ENCODE measurements at places on chromosomes 2 and 18.

GRCh38 chr2:191632426-191632825 is 45.5 kb upstream of the NABP1 start:
- DNase-seq, result no peak

DNA sequence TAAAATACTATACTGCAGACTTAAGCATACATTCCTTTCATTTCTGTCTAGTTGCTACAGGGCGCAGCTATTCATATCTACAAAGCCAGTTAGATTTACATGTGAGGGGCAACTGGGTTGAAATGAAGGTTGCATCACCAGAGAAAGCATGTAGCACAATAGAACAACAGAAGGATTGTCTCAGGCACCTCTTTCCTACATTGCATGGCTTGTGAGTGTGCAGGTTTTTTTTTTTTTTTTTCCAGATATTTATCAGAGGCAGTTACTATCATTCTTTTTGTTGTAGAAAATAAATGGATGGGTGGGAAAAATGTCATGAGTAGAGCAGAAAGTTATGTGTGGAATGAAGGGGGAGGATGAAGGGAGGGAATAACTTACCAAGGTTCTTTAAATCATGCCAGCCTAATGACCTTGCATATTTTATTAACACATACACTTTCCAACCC is 86.8 kb downstream of the ERBB4 start:
- no peak for DNase-seq

GRCh38 chr2:96304606-96305005 is 740 bp downstream of the SNRNP200 start:
- no peak for DNase-seq

DNA sequence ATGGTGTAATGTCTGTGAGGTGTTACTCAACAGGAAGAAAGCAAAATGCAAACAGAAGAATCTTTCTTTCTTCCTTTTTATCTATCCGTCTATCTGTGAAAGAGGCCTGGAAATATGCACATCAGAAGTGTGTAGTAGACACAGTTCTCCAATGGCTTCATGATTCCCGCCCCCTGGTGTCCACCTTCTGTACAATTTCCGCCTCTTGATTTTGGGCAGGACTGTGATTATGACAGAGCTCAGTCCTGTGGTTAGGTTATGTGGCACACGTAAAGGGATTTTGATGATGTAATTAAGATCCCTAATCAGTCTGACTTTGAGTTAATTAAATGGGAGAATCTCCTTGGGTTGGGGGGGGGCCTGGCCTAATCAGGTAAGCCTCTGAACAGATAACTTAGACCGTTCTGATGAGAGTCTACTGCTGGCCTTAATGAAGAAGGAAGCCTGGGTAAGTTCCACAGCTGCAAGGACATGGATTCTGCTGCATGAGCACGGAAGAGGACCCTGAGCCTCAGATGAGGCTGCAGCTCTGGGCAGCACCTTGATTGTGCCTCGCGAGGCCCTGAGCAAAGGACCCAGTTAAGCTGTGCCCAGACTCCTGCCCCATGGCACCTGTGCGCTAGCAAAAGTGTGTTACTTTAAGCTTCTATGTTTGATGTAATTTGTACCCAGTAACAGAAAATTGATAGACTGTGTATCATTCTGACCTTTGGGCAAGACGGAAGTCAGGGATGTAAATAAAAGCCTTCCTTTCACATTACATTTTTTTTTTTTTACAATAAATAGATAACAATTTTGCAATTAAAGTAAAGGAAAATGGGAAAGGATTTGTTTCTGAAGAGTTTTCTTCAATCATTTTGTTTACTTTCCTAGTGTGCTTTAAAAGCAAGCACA is 11.3 kb upstream of the KCNF1 start:
- DNase-seq, result peak; percentile 24

- no peak for DNase-seq
Observed at GRCh38 chr18:39779926-39780325, 2175.1 kb upstream of the PIK3C3 start.

- DNase-seq, result peak; percentile 37
Observed at GRCh38 chr2:33530690-33531548, 54.5 kb downstream of the RASGRP3 start.

- DNase-seq, result no peak
Observed at GRCh38 chr2:130814931-130815680, 21.6 kb upstream of the ARHGEF4 start.

DNA sequence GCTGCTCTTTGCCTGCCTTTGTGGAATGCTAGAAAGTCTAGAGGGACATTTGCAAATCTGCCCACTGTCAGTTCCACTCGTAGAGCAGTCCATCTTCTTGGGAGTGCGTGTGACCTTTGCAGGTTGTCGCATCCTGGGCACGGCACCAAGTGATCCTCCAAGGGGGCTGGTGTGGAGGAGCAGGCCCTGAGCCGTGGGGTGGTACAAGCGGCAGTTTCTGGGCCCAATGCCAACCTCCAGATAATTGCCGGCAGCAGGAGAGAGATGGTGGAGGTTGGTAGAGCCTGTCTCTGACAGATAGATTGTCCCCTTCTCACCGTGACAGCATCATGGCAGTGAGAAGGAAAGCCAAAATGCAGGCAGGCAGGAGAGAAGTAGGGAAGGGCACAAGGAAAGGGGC is 150.7 kb upstream of the SLC14A2 start:
- no peak for DNase-seq

- no peak for DNase-seq
Observed at GRCh38 chr2:164785457-164785856, 56.2 kb downstream of the COBLL1 start.

- no peak for DNase-seq
Observed at GRCh38 chr18:48871391-48872166, 79.2 kb downstream of the SMAD7 start.

DNA sequence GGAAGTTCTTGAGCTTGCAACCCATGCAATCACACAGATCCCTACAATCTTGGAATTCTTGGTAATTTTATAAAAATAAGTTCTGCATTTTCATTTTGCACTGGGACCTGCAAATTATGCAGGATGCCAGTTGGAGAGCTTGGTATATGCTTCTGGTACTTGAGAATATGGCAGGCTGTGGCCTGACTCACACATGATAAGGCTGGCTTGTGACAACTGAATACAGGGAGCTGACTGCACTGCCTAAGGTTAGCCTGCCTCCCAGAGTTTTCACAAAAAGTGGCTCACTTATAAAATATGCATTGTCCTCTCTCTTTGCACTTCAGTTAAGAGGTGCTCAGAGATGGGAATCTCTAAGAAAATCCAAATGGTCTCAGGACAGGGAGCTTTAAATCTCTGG is 265.5 kb upstream of the KCNJ3 start:
- DNase-seq, result no peak

GRCh38 chr2:38376346-38377049 is 575 bp downstream of the ATL2 start:
- peak; percentile 85 for DNase-seq

DNA sequence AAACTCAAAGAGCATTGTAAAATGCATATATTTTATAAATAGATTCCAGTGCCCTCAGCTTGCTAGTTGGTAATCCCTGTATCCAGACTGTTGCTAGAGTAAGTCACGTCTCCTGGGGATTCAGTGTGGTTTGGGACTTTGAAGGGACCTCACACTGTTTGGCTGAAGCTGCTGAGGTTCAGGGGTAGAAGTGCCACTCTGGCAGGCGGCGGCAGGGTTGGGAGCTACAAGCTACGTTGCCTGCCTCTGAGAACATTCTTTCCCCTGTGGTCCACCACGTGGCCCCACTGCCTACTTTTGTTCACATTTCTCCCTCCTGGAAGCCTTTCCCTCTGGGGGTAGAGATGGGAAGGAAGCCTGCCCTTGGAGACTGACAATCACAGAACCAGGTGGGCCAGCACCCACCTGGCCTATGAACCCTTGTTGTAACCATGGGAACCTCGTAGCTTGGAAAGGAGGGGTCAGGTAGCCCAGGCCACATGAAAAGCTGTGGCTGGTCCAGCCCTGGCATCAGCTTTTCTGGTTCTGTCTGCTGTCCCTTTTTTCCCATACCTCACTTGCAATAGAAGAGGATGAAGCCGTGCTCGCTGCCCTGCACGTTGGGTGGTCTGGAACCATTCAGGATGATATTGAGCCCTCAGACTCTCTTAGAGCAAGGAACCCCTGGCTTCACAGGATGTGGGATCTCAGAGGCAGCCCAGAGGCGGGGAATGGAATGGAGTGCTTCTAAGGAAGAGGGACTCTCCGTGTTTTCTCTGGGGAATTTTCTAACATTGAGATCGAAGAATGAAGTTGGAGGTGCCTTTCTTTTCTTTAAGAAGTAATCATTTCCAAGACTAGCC is 2.9 kb downstream of the RNF144A start:
- DNase-seq, result no peak

Measured in germinal center (tissue), 1 donor.